ENCODE measurements at places on chromosomes 4 and X.

DNA sequence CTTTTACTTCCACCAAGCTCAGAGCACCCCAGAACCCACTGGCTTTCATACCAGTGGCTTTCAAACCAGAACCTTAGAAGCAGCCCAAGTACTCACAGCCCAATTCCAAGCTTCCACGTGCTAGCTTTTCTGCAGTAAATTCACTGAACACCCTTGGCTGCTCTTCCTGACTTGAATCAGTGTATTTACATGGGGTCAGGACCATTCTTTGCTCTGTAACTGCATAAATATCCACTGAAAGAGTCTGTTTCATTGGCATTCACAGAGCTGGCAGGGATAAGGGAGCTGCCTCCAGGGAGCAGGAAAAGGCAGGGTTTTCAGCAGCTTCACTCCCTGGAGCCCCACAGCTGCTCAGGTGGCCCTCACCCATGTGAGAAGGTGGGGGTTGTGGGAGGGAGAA is 43.8 kb downstream of the RAI2 start:
- no peak overlapping the region for H3K27ac ChIP-seq
- H3K4me1 ChIP-seq = peaks cover 2% of the 10 kb centered on the region
- no peaks in the 10 kb centered on the region for H3K27me3 ChIP-seq
- H3K36me3 ChIP-seq = no peaks in the 10 kb centered on the region
- H3K4me3 ChIP-seq = no peak overlapping the region
- DNase-seq = no peak

GRCh38 chr4:182426901-182427300 is 183.7 kb downstream of the TENM3 start:
- H3K4me1 ChIP-seq = no peaks in the 10 kb centered on the region
- no peaks in the 10 kb centered on the region for H3K27me3 ChIP-seq
- H3K4me3 ChIP-seq = no peak overlapping the region
- H3K36me3 ChIP-seq = no peaks in the 10 kb centered on the region

GRCh38 chr4:180028682-180029081 is 2214.5 kb upstream of the TENM3 start:
- H3K4me1 ChIP-seq = no peaks in the 10 kb centered on the region
- H3K27ac ChIP-seq = no peak overlapping the region
- H3K27me3 ChIP-seq = no peaks in the 10 kb centered on the region
- no peak overlapping the region for H3K4me3 ChIP-seq

DNA sequence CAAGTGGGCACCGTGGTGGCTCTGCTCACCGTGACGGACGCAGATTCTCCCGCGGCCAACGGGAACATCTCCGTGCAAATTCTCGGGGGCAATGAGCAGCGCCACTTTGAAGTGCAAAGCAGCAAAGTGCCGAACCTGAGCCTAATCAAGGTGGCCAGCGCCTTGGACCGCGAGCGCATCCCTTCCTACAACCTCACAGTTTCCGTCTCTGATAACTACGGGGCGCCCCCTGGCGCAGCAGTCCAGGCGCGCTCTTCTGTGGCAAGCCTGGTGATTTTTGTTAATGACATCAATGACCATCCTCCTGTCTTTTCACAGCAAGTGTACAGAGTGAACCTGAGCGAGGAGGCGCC is 2.7 kb downstream of the FAT4 start:
- H3K27me3 ChIP-seq = peaks cover 17% of the 10 kb centered on the region
- no peaks in the 10 kb centered on the region for H3K36me3 ChIP-seq
- H3K4me1 ChIP-seq = peaks cover 22% of the 10 kb centered on the region
- DNase-seq = no peak
- peak overlapping the region; percentile 75 for H3K4me3 ChIP-seq

DNA sequence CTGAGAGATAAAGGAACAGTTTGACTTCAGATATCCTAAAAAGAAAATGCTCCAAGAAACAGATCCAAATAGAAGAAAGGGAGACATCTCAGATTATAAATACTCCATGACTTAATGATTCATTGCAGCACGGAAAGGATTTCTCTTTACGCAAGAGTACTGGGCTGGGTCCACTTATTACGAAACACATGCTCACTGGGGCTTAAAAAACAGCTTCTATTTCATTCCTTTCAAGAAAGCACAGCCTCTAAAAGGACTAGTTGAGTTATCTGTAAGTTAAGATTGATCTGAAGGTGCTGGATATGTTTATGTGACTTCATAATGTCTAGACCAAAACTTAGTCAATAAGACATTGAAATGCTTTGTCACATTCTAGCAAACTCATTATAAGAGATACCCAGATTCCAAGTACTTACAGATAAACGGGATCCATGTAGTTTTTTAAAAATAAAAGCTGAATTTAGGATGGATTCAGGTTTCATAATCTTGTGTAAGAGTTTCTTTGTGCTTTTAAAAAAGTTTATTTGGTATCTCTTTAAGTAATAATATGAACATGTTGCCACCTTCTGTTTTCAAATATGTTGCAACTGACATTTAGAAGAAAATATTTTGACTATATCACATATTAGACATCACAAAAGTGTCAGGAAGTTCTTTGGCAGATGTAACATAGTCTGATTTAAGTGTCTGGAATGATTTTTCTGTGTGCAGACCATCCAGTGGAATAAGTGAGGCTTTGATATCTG is 109.5 kb upstream of the MYOZ2 start:
- no peak for DNase-seq
- peak overlapping the region; percentile 33 for H3K4me3 ChIP-seq
- peaks cover 15% of the 10 kb centered on the region for H3K4me1 ChIP-seq
- no peaks in the 10 kb centered on the region for H3K27me3 ChIP-seq
- H3K36me3 ChIP-seq = no peaks in the 10 kb centered on the region

DNA sequence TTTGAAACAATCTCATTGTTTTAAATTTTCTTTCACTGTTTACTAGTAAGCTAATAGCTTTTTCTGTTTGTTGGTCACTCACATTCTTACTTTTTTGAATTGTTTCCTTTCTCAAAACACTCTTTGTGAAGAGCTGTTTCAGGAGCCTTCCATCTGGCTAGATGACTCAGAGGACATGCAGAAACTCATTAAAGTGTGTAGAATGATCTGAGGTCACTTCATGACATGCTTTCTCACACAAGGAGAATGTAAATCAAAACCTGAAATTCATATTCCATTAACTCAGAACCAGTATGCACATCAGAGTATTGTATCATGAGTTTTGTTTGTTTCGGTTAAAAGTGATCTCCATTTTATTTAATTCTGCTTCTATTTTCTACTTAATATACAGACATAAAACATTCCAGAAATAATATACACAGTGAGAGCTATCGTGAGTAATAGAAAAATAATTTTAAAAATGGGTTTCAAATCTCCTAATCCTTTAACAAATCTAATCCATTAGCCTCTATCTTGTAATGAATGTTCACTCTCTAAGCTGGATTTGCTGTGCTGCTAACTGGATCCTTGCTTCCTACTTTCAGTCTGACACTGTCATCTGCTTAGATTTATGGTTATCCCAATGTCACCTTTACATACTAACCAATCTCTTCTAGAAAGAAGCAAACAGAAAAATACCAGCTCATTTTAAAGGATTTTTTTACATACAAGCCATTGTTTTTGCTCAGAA is 449.6 kb downstream of the FSTL5 start:
- H3K36me3 ChIP-seq = no peaks in the 10 kb centered on the region
- H3K27ac ChIP-seq = no peak overlapping the region
- DNase-seq = no peak
- no peaks in the 10 kb centered on the region for H3K4me1 ChIP-seq
- no peak overlapping the region for H3K4me3 ChIP-seq

Measured in upper lobe of right lung (tissue), 1 donor.